ENCODE measurements at places on chromosomes 12 and 14.

DNA sequence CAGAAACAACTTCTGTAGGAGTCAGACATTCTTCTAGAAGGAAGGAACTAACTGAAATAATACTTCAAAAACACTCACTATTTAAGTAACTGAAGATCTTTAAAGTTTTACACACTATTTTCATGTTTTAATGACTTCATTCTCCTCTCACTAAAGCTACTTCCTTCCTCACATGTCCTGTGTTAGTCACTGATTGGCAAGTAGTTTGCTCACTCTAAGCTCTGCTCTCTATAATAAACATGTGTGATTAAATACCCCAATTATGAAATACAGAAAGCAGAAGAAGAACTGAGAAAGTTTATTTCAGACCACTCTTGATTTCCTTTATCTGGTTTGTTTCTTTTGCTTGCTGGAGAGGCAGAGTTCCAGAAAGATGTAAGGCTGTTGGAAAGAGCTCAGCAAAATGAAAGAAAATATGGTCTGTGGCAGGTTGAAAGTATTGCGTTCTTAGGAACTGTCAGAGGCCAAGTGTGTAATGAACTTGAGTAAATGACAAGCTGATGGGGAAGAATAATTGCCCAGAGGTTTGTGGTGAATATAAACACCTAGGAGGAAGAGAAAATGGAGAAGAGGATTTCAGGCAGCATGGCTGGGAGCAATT lies 522.0 kb upstream of the SEL1L start:
- no peak for DNase-seq

- peak; percentile 51 for DNase-seq
Observed at GRCh38 chr14:77139540-77140358, 1.8 kb downstream of the ZDHHC22 start.

GRCh38 chr12:126676434-126676833 lies 1590.5 kb upstream of the TMEM132C start:
- DNase-seq = no peak

GRCh38 chr14:90828642-90829487 lies 12.6 kb upstream of the TTC7B start:
- no peak for DNase-seq

Measured in cerebellar cortex (tissue), 1 donor.